Left hindlimb (tissue), 1 donor: ENCODE measurements at places on chromosomes 7 and 10.

- no peak for DNase-seq
Measured at GRCh38 chr7:80133361-80134114, 1.1 kb upstream of the GNAI1 start.

DNA sequence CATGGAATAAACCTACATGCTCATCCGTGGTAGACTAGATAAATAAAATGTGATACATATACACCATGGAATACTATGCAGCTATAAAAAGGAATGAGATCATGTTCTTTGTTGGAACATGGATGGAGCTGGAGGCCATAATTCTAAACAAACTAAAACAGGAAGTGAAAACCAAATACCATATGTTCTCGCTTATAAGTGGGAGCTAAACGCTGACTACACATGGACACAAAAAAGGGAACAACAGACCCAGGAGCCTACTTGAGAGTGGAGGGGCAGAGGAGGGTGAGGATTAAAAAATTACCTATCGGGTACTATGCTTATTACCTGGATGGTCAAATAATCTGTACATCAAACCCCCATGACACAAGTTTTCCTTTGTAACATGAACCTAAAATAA, 68.7 kb upstream of the SEC61G start:
- no peak for DNase-seq

DNA sequence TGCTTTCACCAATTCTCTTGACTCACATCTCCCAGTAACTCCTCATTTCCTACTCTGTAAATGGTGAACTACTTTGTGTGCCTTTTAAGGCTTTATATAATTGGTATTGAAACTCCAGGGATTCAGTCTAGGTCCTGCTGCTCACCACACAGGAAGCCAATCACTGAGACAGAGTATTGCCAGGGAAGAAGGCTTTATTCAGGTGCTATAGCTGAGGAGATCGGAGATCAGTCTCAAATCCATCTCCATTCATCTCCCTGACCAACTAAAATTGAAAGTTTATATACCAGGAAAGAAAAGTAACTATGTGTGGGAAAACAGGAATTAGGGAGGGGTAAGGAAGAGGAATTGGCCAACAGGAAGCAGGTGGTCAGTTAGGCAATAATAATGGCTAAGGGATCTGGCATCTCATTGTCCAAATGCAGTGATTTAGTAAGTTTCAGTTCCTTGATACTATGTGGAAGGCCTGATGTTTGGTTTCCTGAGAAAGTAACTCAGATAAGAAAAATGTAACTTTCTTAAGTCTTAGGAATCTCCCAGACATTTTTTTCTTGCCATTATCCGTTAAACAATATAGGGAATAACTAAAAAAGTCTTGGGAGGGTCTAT, 10.2 kb upstream of the SDHAF3 start:
- DNase-seq = no peak

DNA sequence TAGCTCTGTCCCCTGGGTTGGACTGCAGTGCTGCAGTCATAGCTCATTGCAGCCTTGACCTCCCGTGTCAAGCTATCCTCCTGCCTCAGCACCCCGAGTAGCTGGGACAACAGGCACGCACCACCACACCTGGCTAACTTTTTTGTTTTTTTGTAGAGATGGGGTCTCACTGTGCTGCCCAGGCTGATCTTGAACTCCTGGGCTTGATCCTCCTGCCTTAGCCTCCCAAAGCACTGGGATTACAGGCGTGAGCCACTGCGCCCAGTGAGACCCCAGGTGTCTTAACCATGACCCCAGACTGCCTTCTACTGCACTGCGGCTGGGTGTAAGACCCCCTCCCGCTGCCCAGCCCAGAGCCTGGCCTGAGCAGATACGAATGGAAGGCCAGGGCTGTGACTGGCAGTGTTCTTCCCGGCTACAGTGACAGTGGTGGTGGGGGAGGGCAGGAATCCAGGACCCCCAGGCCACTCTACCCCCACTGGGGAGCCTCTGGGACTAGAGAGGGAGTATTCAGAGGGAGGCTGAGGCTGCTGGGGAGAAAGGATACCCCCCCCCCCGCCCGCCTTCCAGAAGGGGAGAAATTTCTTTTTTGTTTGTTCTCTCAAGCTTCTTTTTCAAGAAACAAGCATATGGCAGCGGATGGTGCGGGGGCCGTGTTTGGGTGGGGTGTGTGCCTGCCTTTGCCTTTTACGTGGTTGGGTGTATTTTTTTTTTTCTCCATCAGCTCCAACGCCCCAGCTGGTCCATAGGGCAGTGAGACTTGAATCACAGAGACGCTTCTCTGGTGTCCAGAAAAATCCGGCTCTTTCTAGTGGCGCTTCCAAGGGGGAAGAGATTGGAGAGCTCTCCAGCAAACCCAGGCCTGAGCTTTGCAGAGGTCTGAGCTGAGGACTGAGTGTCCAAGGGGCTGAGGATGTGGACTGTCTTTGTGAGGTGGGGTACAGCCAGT, 36.6 kb downstream of the GTF2IRD1 start:
- no peak for DNase-seq

GRCh38 chr10:74486659-74487058, 335.6 kb downstream of the ADK start:
- no peak for DNase-seq

GRCh38 chr7:5598769-5599371, 175.2 kb upstream of the TNRC18 start:
- no peak for DNase-seq

DNA sequence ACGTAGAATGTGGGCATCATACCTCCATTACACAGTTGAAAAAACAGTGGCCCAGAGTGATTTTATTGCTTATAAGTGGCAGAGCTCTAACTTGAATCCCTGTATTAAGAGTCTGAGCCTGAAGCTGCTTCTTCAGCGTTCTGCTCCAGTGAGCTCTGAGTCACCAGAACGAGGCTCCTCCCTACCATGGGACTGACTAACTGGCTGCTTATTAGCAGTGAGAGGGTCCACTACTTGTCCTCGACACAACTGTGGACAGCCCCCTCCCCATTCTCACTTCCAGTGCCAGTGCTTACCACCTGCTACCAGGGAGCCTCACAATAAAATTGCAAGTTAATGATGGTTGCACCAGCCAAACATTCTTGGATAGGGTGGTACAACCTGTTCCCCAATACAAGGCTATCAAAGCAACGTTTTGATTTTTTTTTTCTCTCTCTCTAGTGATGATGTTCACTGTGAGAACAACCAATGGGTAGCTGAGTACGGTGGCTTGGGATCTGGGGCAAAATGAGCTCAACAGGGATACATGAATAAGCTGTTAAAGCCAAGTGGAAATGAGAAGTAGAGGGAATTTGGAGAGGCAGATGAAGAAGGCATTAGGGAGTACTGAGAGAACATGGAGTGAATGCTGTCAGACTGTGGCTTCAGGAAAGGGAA, 2.7 kb upstream of the NRG3 start:
- no peak for DNase-seq

GRCh38 chr7:96708872-96709271, 774 bp downstream of the SEM1 start:
- no peak for DNase-seq

- no peak for DNase-seq
Measured at GRCh38 chr7:12923971-12924370, 236.5 kb downstream of the ARL4A start.

DNA sequence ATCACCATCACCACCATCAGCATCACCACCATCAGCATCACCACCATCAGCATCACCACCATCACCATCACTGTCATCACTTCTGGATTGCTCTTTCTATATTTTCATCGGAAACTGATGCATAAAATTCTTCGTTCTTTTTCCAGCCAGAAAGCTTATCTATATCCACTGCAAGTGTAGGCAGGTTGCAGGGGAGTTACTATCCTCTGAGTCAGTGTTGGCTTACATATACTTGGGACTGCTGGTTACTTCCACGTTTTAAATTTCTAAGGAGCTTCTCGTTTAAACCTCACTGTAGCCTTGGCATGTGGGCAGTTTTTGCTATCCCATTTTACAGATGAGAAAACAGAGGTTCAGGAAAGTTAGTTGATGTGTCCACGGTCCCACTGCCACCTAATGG, 66.1 kb downstream of the FOXL3 start:
- no peak for DNase-seq

GRCh38 chr10:571688-572451, 117.6 kb downstream of the DIP2C start:
- DNase-seq = no peak

GRCh38 chr7:134317434-134317833, 704 bp upstream of the SLC35B4 start:
- DNase-seq = no peak

DNA sequence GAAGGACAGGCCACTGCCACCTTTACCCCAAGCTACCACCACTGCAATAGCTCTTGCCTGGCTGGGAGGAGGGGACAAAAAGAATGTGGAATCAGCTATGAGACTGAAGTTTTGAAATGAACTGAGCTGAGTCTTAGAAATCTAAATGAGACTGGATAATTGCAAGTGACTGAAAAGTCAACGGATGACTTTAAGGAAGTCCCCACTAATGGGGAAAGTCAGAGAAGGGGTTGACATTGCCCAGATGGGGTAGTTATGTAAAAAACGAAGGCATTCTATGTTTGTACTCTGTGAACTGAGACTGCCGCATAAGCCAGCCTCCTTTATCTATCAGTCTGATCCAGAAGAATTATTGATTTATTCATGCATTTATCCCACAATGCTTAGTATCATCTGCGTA, 67.2 kb downstream of the RBM20 start:
- no peak for DNase-seq

- no peak for DNase-seq
Measured at GRCh38 chr7:52877240-52877639, 158.2 kb upstream of the POM121L12 start.

GRCh38 chr7:101723835-101724234, 93.6 kb upstream of the CUX1 start:
- DNase-seq = no peak

DNA sequence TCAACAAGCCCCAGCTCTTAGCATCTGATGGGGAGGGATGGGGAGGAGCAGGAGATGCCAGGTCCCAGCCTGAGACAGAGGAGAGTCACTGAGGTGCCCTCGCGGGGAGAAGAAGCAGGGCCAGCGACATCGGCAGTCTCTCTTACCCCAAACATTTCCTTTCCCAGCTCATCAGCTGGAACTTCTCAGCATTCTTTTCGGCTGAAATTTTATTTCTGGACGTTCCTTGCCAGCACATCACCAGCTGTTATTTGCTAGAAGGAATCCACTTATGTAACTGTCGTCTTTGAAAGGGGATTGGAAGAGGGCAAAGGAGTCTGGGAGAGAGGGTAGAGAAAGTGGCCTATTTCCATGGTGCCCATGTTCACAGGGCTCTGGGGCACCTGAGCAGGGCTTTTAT, 101.0 kb upstream of the SHH start:
- DNase-seq = no peak

- DNase-seq = no peak
Measured at GRCh38 chr7:64611717-64612116, 48.8 kb upstream of the ZNF680 start.

- no peak for DNase-seq
Measured at GRCh38 chr10:10725196-10725595, 292.5 kb upstream of the CELF2 start.

- DNase-seq = no peak
Measured at GRCh38 chr10:58743466-58744115, 230.9 kb downstream of the BICC1 start.

DNA sequence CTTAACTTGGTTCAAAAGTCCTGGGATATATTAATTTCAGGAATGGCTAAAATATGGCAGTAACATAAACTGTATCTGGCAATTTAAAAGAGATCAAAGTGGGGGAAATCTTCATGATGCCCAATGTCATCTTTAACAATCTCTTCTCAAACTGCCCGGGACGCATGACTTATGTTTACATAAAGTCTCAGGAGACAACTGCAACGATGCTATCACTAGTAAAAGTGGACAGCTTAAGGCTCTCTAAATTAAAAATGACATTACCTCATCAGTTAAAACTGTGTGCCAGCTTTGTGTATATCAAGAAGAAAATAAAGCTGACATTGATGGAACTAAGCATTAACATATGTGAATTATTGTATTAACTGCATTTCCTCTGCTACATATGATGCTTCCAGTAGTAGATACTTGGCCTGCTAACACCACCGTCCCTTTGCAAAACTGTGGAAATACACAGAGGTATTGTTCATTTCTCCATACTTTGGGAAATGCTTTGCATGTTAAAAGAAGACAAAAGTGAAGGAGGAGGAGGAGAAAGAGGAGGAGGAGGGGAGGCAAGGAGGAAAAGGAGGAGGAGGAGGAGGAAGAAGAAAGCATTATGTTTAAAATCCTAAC, 62.4 kb downstream of the NRP1 start:
- DNase-seq = no peak

DNA sequence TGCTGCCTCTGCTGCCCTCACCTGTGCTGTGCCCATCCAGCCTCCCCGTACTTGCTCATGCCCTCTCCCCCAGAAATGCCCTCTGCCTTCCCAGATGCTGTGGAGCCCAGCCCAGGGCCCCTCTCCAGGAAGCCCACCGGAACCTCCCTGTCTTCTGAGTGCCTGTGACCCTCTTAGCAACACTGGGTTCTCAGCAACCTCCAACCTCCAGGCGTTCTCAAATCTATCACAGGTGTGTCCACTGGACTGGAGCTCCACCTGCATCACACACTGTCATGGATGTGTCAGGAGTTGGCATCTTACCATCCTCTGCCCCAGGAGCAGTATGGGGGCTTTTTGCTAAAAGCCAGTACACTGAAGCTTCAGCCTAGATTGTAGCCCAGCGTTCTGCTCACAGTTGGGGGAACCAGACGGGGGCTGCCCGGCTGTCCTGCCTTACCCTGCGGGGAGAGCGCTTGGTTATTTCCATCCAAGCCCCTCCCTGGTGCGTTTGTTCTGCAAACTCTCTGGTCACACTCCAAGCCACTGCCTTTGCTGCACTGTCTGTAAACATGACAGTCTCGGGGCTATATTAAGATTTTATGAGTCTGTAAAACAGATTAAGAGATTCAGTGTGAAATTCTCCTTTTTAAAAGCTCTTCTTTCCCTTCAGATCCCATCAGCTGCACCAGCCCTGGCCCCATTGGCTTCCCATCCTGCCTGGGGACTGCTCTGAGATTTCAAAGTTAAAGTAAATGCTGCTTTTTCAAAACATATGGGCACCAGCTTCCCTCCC, 71.3 kb upstream of the CPXM2 start:
- DNase-seq = no peak

DNA sequence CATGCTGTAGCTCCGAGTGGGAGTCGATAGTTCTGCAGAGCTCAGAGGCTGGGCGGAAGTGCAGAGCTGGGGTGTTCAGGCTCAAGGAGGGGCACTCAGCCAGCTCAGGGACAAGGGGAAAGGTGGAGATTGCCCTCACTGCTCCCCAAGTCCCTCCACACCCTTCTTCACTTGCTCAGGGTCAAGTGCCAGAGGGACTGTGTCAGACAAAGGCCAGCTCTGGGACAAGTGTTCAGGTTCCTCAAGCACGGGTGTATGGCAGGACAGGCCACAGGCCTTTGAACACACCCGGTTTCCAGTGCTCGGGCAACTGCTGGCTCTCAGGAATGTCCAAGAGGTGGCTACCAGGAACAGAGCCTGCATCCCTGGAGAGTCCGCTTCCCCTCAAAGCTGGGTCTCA, 293.0 kb upstream of the PODXL start:
- no peak for DNase-seq
